ENCODE measurements at places on chromosomes 16 and 17. TPM values are rescaled to one million over a fixed set of nuclear protein-coding genes. Genes with fewer than 3 reads are reported as not detected.
A peak's percentile ranks its signal among the peaks of the same experiment; 100 is the strongest.

GRCh38 chr16:69924777-69925191 lies 26.4 kb upstream of the CLEC18A start:
- no peak for ATAC-seq

DNA sequence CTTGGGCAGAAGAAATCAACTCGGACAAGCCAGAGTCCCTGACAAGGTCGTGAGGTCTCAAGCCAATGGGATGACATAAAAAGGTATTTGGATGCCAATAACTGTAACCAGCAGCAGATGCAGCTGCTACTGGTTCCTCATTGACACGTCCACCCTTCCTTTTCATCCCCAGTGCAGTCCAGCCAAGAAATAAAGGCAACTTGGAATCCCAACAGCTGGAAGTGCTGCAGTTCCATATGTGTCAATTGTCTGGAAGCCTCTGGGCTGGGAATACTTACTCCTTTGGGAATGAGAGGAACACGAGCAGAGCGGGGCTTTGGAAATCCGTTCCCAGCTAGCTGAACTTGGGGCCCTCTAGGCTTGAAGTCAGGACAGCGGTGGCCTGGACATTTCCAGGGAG lies 360.4 kb upstream of the ZFHX3 start:
- no peak for ATAC-seq

GRCh38 chr17:11997147-11997971 lies at the start of gene ZNF18:
TSS of gene ZNF18 (minus strand) at chr17:11997475. CDS start at chr17:11992829, 4,646 bp downstream.
- ATAC-seq: peak; percentile 98

DNA sequence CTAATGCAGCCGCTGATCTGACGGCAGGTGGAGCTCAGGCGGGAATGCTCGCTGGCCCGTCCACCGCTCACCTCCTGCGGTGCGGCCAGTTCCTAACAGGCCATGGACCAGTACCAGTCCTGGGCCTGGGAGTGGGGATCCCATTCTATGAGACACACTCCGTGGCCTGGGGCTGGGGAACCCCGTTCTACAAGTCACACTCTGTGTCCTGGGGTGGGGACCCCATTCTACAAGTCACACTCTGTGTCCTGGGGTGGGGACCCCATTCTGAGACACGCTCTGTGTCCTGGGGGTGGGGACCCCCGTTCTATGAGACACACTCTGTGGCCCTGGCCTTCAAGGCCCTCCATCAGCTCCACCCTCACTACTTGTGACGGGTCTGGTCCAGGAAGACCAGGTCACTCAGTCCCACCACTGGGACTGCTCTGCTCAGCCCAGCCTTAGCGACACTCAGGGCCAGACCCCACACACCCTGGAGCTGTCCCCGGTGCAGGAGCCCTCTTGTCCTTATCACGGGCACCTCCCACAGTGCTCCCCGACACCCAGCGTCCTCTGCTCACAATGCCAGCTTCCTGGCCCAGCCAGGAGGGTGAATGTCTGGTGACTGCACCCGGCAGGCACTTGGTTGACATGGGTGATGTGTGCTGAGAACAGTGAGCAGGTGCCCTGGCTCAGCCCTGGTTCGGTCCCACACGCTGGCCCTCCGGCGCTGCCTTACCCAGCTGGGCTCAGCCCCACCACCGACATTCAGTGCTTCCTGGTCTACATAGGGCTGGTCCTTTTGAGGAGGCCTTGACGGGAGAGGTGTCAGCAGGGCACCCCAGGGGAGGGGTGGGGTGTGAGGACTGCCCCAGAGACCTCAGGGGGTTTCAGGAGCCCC lies 89.1 kb downstream of the TBC1D16 start:
- no peak for ATAC-seq

DNA sequence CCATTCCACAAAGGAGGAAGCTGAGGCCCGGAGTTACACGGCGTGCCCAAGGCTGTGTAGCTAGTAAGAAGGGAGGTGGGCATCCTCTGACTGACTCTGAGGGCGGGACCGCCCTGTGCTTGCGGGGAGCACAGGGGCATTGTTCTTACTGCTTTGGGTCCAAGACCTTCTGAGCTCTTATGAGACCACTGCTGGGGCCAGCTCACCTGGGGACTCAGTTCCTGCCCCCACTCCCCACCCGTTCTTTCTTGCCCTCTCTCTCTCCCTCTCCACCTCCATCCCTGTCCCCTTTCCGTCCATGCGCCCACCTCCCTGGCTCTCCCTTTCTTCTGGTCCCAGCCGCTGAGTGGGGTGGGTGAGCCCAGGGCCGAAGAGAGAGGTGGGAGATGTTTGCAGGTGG lies 19.6 kb downstream of the CCR7 start:
- ATAC-seq: no peak

DNA sequence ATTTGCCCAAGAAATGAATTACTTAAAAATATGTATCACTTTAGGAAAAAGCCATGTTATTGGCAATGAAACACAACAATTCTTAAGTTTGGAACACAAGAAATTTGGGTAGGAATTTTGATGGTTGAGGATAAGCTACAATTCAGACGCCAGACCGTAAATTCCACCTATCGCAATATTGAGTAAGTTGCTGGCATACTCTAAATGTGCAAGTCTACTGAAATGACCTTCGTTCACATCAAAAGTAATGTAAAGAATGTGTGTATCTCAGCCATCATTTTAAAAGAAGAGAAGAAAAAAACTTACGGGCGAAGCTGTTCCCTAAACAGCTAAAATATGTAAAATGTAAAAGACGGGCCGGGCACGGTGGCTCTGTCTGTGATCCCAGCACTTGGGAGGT lies 33.4 kb downstream of the UBE2G1 start:
- no peak for ATAC-seq

The OR1G1 gene
- not detected for total RNA-seq

The INCA1 gene
- 0.69 TPM for total RNA-seq

The EIF3C gene
- total RNA-seq: 356 TPM

The CCDC200 gene
- 1.1 TPM for total RNA-seq

The GINS2 gene
- total RNA-seq: 39.1 TPM

The TNP2 gene
- total RNA-seq: not detected
